ENCODE measurements at places on chromosomes 2 and 18. TPM values are rescaled to one million over a fixed set of nuclear protein-coding genes. Genes with fewer than 3 reads are reported as not detected.

The SPEG gene
- total RNA-seq = 1.1 TPM

The PHOSPHO2 gene
- total RNA-seq = 3.4 TPM

The DYSF gene
- total RNA-seq = not detected

The SPATA3 gene
- total RNA-seq = 0.35 TPM

The EHD3 gene
- total RNA-seq = 0.86 TPM

The DPYSL5 gene
- not detected for total RNA-seq

The CFC1B gene
- not detected for total RNA-seq

The LRRC30 gene
- total RNA-seq = not detected

The B3GNT7 gene
- total RNA-seq = not detected

The YPEL5 gene
- total RNA-seq = 52.9 TPM

The FEV gene
- total RNA-seq = not detected

The MSGN1 gene
- total RNA-seq = not detected

The IL36B gene
- not detected for total RNA-seq

The PXDN gene
- not detected for total RNA-seq

The PID1 gene
- not detected for total RNA-seq

The CCDC68 gene
- total RNA-seq = 0.13 TPM

The IGFBP5 gene
- not detected for total RNA-seq

The KCNJ13 gene
- not detected for total RNA-seq

The MEP1B gene
- total RNA-seq = not detected

The HOXD9 gene
- not detected for total RNA-seq

The TMEM163 gene
- total RNA-seq = 2.3 TPM

The RND3 gene
- total RNA-seq = not detected

The IL36A gene
- total RNA-seq = not detected

The EIF2AK2 gene
- total RNA-seq = 136 TPM

The STON1 gene
- 3.0 TPM for total RNA-seq

The REG1A gene
- not detected for total RNA-seq

The NR4A2 gene
- total RNA-seq = 3.8 TPM

The SEC11C gene
- 119 TPM for total RNA-seq

The UGT1A4 gene
- not detected for total RNA-seq

The TMEM247 gene
- not detected for total RNA-seq
